Amygdala (tissue), 56 donors: ENCODE measurements at places on chromosomes 16 and 17.

GRCh38 chr17:2450016-2450650 is 49.3 kb upstream of the MNT start:
- DNase-seq, result no peak

GRCh38 chr17:57913575-57914272 is 41.5 kb downstream of the CUEDC1 start:
- DNase-seq, result no peak

GRCh38 chr17:48051283-48051682 is 3.1 kb downstream of the NFE2L1 start:
- no peak for DNase-seq

DNA sequence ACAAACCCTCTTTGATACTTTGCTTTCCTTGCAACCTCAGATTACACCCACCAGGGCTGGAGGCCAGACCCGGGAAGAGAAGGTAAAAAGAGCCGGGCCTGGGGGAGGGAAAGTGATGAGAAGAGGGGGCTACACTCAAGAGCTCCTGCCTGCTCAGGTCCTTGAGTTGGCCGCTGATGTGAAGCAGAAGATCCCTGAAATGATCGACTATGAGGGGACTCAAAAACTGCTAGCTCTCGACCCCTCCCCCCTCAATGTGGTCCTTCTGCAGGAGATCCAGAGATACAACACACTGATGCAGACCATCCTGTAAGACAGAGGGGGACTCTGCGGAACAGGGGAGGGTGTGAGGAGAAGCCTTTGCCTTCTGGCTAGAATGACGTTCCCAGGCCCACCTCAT is 2.8 kb upstream of the KDM6B start:
- DNase-seq, result no peak

- DNase-seq, result no peak
Observed at GRCh38 chr17:4195306-4195705, 52.3 kb downstream of the CYB5D2 start.

DNA sequence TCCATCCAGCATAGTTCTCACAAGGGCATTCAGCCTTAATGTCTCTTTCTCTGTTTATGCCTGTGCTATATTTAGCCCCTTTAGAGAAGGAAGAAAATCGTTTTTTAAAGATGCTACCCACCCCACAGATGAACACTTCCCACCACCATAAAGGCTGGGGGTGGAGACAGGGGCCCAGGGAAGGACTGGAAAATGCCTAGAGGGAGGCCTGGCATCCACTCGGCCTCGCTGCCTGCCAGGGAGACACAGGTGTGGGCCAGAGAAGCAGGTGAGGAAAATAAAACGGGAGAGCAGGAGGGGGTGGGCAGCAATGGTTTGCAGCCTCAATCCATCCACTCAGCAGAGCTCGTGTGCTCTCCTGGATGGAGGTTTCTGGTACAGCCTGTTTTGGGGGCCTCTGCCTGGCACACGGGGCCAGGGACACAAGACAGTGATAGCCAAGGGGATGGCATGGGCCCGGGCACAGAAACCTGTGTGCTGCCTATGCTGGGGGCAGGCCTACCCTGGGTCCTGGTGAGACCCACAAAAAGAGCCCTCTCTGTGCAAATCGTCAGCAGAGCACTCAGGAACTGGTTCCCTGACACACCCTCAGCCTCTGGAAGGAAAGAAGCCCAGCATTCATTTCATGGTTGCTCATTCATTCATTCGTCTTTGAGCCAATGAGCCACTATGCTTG is 121.4 kb downstream of the C16orf78 start:
- DNase-seq, result no peak

DNA sequence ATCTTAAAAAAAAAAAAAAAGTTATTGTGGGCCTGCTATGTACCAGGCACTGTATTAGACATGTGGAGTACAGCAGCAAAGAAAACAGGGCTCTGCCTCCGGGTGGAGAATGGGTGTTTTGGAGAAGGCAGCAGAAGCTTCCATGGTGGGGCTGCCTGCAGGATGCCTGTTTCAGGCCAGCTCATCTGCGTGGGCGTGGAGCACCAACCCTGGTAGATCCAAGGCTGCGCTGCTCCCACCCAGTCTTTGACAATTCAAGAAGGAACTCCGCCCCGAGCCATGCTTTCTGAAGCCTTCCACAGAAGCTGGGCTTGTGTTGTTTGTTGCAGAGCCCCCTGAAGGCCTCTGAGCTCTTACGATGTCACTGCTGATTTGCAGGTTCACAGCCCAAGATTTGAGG is 23.2 kb upstream of the CACNG1 start:
- no peak for DNase-seq

DNA sequence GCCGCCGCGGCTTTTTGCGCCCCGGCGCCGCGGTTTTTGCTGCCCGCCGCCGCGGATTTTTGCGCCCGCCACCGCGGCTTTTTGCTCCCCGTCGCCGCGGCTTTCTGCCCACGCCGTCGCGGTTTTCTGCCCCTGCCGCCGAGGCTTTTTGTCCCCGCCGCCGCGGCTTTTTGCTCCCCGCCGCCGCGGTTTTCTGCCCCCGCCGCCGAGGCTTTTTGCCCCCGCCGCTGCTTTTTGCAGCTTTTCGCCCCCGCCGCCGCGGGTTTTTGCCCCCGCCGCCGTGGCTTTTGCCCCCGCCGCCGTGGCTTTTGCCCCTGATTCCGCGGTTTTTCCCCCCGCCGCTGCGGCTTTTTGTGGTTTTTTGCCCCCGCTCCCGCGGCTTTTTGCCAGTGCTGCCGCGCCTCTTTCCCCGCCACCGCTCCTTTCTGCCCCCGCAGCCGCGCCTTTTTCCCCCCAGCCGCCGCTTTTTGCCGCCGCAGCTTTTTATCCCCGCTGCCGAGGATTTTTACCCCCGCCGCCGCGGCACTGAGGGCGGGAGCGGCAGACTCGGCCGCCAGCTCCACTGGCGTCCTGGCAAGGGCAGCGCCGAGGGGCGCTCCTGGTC is 518.6 kb upstream of the WSB1 start:
- DNase-seq, result no peak

DNA sequence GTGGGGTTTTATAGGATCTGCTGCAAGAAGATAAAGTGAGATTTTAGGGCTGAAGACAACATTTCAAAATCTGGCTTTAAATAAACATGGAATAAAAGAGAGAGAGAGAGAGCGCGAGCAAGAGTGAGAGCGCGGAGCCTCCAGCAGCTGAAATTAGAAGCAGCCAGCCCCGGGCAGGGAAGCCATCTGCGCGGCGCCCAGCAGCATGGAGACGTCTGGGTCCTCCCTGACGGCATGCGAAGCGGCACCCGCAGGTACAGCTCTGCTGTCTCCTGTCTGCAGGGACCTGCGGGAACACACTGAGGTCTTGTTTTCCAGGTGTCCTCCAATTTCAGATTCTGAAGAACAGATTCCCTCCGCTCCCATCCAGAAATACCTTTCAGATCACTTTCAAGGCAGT is 7.9 kb upstream of the BAIAP2 start:
- no peak for DNase-seq

DNA sequence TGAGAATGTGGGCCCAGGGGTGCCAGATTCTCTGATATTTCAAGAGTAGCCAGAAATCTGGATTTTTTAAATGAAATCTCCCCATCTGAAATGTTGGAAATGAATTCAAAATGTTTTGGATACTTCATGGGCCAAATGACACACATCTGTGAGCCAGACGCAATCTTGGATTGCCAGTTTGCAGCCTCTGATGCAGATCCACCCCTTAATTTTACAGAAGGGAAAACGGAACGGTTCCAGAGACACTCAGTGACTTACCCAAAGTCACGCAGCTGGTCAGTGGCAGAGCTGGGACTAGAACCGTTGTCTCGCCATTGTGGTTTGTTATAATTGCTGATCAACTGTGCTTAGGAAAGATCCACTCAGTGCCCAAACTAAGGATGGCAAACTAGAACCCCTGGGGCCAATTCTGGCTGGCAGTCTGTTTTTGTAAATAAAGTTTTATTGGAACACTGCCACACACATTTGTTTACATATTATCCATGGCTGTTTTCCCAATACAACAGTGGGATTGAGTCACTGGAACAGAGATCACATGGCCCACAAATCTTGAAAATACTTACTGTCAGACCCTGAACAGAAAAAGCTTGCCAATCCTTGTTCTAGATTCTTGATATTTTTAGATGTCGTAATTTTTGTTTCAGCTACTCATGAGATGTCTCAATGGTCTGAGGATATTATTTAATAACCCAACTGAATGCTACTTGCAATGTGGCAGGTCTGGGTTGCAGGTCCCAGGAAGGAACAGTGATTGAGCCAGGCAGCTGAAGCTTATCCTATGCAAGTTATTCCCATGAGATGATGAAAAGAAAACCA is 143.8 kb downstream of the AXIN2 start:
- DNase-seq, result no peak

DNA sequence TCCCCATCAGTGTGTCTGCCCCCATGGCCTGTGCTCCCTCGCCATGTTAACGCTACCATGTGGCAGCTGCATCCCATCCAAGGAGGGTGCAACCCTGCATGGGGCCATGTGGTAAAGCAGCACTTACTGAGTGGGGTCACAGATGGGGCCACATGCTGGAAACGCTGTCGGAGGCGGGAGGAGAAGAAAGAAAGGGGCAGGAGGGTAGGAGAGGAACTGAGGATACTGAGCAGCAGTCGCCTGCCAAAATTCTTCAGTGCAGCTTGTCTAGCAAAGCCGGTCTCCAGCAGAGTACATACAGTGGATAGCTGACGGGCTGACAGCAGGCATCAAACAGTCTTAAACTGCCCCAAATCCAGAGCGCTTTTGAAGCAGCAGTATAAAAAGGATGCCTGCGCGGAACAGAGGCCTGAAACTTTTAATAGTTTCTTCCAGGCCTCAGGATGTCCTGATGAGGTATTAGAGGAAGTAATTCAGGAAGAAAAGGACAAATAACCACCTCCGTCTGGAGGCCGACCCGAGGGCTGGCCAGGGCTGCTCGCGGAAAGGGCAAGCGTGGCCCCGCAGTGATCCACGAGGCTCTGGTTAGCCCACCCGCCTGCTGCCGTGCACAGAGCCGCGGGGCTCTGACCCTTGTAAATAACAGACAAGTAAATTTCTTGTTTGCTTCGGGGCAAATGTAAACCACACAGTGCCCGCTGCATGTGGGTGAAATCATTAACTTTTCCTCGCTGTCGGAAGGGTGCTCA is 149.0 kb downstream of the CCDC182 start:
- DNase-seq, result no peak

DNA sequence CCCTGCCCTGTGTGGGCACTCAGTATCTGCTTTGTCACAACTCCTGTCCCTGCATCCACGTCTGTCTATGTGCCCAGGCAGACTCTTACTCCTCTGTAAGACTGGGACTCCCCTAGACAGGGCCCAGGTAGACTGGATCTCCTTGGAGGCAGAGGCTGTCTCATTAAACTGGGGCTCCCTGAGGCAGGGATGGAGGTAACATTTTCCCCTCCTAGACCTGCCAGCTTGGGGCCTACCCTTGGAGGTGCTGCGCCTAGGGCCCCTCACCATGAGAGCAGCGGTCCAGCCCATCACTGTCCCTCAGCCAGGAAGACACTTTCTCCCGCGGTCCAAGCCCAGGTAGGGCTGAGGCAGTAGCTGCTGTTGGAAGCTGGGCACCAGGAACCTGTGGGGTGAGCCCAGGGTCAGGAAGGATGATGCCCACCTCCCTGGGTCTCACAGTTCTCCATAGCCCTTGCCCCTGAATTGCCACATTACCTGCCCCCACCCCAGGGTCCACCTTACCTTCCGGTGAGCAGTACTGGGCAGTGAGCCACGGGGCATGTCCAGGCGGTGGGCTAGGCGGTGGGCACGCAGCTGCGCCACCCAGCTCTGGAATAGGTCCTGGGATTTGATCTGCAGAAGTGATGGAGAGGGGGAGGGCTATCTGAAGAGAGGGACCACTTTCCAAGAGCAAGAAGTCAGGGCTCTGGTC is 3.4 kb downstream of the OSBPL7 start:
- no peak for DNase-seq

GRCh38 chr17:48285614-48286013 is 144.4 kb downstream of the SKAP1 start:
- DNase-seq, result no peak

DNA sequence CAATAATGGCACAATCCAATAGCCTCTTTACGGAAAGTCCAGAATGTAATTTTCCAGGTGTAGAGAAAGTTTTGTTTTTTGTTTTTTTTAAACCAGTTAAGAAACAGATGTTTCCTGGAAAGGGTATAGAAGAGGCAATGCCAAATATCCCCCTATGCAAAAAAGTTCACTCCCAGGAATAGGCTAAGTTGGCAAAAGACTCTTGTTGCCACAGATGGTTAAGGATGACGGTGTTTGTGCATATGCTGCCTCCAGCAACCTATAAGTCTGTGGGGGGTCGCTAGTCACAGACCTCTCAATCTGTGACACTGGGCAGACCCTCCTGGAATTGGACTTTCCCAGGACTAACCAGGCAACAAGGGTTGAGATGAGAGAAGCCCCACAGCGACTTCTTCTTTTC is 20.9 kb upstream of the HP start:
- no peak for DNase-seq

DNA sequence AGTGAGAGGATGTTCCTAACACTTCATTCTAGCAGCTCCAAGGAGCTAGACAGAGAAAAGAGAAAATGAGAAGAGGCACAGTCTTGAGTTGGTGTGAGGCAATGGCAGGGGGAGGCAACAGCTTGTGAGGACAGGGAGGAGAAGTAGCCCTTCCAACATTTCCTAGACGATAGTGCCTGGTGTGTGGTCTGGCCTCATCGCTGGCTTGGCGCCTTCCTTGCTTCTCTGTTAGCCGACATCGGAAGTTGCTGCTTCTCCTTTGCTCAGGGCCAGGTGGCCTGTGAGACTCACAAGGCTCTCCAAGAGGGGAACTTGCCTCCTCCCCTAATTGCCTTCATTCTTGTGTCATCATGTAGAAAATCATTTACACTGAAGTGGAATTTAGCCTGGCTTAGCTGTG is 208.7 kb downstream of the MAP2K4 start:
- no peak for DNase-seq

- DNase-seq, result no peak
Observed at GRCh38 chr17:64769712-64770111, 107.6 kb upstream of the SMURF2 start.

DNA sequence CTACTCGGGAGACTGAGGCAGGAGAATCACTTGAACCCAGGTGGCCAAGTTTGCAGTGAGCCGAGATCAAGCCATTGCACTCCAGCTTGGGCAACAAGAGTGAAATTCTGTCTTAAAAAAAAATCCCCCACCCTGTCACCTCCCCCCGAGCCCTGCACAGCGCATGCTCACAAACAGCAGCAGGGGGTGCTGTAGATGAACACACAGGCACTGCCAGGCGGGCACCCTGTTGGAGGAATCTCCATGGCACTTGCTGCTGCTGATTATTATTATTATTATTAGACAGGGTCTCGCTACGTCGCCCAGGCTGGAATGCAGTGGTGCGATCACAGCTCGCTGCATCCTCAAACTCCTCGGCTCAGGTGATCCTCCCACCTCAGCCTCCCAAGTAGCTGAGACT is 24.6 kb downstream of the FZD2 start:
- DNase-seq, result no peak

GRCh38 chr17:31562376-31562840 is 170.9 kb downstream of the RAB11FIP4 start:
- no peak for DNase-seq

DNA sequence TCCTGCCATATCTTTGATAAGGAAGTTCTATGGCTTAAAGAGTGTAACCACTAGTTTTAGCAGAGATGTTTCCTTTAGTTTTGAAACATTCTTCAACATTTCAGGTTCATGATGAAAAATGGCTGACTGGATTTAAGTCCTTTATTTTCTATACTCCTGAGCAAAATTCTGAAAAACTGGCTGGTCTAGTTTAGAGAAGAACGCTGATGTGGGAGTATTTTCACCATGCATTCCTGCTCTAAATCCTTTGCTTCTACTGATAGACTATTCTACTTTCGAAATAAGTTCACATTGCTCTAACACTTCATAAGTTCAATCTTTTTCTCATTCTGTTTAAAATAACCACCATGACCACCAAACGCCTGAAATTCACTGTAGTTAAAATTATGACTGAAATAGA is 281.9 kb downstream of the FTO start:
- no peak for DNase-seq
